HS-27A (cell line): ENCODE measurements at places on chromosomes 7 and 10.

GRCh38 chr7:80253653-80254052 is 119.0 kb downstream of the GNAI1 start:
- no peak for DNase-seq

DNA sequence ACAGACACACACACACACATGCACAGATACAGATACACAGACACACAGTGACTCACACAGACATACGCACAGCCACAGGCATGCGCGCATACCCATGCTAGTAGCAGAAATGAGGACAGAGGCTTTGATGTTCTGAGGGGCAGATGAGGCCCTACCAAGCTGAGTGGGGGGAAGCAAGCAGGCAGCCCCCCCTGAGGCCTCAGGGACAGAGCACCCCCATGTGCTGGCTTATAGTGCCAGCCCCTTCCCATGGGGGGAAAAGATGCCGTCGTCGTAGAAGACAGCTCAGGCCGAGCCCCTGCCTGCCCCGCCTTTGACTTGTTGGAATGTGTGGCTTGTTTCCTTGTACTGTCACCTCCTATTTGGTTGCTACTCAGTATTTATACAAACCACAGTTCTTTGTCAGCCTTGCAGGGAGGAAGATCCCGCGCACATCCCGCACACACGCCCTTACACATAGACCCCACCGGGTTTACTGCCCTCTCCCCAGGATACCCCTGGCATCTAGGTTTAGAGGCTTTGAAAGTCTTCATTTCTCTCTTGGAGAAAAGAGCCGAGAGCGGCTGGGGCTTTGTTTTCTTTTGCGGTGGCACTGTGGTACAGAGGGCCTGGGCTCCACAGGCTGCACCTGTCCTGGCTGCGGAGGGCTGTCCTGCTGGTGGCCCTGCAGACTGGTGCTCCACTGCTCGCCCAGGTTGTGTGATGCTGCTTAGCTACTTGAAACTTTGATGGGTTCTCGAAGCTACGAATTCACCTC is 112.5 kb downstream of the DOCK1 start:
- no peak for DNase-seq

- DNase-seq = no peak
Observed at GRCh38 chr10:33880291-33880690, 545.8 kb upstream of the NRP1 start.

DNA sequence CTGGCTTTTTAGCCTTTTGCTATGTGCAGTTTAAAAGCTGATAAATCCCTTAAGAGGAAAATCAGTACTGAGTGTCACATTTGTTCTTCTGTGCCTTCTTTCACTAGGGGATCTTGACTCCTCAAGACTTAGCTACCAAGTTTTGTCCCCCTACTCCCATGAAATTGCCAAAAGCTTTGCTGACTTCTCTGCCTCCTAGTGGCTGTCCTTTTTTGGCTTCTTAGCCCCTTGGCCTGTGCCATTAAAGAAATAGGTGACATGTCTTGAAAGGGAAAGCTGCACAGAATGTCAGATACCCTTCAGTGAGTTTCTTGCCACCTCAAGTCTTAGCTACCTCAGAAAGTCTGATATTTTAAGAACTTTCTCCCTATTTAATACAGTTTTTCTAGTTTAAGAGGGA is 10.5 kb downstream of the MKLN1 start:
- no peak for DNase-seq

GRCh38 chr10:30445711-30446110 is 11.7 kb downstream of the MAP3K8 start:
- DNase-seq = no peak
